T-helper 17 cell (primary cell): ENCODE measurements at places on chromosomes 6 and 20.

DNA sequence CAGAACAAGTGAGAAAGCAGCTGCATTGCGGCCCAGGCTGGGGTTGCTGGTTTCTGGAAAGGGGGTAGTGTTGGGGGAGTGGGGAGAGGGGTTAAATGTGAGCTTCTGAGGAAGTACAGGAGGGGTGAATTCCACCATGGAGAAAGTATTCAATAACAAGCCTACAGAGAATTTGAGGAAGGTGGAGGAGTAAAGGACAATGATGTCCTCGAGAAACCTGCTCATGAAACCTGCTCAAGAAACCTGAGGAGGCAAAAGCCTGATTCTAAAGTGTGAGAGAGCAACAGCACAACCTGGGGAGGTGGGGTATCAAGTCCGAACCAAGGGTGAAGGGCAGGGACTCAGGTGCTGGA lies 138.3 kb upstream of the ESR1 start:
- no peak for DNase-seq
- H3K4me3 ChIP-seq, result no peak overlapping the region
- H3K27ac ChIP-seq, result no peak overlapping the region
- peaks cover 29% of the 10 kb centered on the region for H3K27me3 ChIP-seq
- no peaks in the 10 kb centered on the region for H3K4me1 ChIP-seq
- peaks cover 3% of the 10 kb centered on the region for H3K36me3 ChIP-seq

- no peak overlapping the region for H3K27ac ChIP-seq
- H3K36me3 ChIP-seq, result peaks cover 3% of the 10 kb centered on the region
- peaks cover 2% of the 10 kb centered on the region for H3K4me1 ChIP-seq
- peaks cover 44% of the 10 kb centered on the region for H3K27me3 ChIP-seq
Observed at GRCh38 chr20:36384022-36384619, 78.0 kb downstream of the DLGAP4 start.

DNA sequence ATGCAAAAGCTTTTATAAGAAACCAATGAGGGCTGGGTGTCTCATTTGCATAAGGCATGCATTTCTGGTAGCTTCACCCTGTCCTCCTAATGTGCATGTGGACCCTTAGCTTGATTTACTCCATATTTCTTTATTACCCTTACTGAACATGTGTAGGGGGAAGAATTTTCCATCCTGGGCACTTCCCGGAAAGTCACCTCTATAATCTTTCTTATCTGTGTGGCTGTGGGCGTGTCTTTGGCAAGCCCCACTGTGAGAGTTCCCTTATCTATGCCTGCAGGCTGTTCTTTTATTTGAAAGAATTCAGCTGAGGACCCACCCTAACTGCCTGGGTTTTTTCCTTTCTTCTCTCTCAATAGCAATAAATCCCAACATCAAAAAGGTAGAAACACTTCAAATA lies 627.8 kb downstream of the DOK5 start:
- H3K27ac ChIP-seq, result no peak overlapping the region
- no peaks in the 10 kb centered on the region for H3K4me1 ChIP-seq
- no peaks in the 10 kb centered on the region for H3K36me3 ChIP-seq
- no peak overlapping the region for H3K4me3 ChIP-seq
- DNase-seq, result no peak

DNA sequence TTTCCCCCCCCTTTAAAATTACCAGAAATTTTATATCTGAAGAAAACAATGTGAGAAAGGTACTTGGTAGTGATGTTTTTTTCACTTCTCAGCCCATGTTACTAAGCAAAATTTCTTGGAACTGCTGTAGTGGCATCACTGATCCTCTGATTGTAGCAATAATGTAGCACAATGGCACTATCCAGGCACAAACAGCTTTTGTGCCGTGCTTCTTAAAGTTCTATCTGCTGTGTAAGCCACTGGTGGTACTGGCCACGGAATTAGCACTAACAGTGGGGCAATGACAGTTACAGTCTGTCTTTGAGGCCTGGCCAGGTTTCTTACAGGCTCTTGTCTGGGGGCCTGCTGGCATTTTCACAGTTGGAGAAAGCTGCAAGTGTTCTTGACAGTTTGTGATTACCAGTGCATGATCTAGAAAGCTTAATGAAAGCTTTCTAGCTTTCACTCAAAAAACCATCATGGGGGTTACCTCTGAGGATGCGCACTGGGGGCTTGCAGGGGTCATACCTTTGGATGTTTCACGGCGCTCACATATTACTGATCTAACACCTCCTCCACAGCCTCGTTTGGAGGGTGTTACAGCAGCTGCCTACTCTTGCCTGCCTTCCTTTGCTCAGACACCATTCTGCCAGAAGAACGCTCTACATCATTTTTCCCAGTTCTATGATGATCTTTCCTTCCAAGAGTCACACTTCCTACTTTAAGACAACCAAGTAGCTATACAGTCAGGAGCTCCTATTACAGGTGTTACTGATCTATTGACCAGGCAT lies 58.4 kb upstream of the ARMH2 start:
- no peaks in the 10 kb centered on the region for H3K27me3 ChIP-seq
- peaks cover 59% of the 10 kb centered on the region for H3K4me1 ChIP-seq
- peak overlapping the region; percentile 88 for H3K4me3 ChIP-seq
- peaks cover 22% of the 10 kb centered on the region for H3K36me3 ChIP-seq

DNA sequence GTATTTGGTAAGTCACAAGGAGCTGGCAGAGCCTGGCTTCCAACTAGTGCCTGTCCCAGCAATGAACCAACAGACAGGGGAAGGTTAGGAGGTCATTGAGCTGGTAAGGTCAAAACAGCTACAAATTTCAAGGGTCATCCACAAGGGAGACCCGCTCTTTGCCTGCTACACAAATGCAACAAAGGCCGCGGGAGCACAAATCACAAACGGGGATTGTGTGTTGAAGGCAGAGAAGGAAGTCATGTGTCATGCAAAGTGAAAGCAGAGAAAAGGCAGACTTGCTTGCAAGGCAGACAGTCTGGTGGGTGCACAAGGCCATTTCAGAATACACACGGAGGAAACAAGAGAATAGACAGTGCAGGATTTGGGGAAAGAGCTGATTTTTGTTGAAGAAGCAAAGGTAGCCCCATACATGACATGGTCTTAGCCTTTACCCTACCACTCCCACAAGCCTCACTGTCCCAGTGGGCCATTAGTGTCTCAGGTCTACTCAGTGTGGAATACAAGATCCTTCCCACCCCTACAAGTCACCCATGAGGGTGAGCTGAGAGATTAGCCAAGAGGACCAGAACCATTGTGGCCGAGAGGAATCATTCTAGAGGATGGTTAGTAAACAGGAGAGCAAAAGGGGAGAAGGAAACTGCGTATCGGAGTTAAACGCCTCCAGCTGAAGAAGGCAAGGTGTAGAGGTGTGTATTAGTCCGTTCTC lies 18.1 kb upstream of the SAMHD1 start:
- peak overlapping the region; percentile 69 for H3K4me3 ChIP-seq
- peak overlapping the region; percentile 92 for H3K27ac ChIP-seq
- H3K36me3 ChIP-seq, result no peaks in the 10 kb centered on the region
- peaks cover 38% of the 10 kb centered on the region for H3K4me1 ChIP-seq
- peak; percentile 12 for DNase-seq

DNA sequence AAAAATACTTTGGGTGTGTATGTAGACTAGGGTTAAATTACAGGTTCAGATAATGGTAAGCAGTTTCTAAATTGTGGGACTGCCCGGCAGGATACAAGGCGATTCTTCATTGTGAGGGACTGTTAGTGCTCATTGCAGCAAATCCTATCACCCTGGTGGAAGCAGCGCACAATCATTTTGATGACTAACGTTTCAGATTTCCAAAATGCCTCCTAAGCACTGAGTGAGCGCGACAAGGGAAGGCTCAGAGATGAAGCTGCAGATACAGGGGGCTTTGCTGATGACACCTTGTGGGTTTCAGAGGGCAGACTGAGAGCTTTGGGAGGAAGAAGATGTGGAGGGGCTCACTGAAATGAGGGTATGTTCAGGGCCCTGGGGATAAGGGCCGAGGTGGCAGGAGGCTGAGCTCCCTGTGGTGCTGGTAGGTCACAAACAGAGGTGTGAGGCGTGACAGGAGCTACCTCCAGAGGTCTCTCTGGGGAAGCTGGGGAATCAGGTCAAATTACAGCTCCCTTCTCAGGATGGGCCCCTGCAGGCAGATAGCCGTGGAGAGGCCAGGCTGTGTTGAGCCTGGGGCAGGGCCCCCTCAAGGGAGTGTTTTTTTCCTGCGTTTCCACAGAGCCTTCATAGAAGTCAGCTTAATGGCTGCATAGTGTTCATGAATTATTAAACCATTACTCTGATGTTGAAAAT lies 84.5 kb upstream of the FYN start:
- H3K27me3 ChIP-seq, result no peaks in the 10 kb centered on the region
- H3K36me3 ChIP-seq, result no peaks in the 10 kb centered on the region
- H3K4me1 ChIP-seq, result peaks cover 3% of the 10 kb centered on the region
- DNase-seq, result no peak
- H3K27ac ChIP-seq, result no peak overlapping the region
- H3K4me3 ChIP-seq, result no peak overlapping the region

DNA sequence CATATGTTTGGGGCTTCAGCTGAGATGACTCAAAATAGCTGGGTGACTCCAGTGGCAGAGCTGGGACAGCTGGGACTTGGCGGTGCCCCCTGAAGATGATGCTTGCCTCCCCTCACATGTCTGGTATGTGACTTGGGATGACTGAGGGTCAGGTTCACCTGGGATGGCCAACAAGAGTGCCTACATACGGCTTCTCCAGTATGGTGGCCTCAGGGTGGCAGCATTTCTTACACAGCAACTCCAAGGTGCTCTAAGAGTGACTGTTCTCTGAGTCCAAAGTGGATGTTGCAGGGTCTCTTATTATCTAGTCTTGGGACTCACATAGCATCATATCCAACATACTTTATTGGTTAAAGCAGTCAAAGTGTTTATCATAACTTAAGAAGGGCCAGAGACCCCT lies 87.8 kb upstream of the CENPW start:
- DNase-seq, result no peak
- no peaks in the 10 kb centered on the region for H3K36me3 ChIP-seq
- H3K4me3 ChIP-seq, result no peak overlapping the region

GRCh38 chr20:34033903-34034302 lies 40.2 kb downstream of the RALY start:
- H3K4me1 ChIP-seq, result peaks cover 62% of the 10 kb centered on the region
- H3K4me3 ChIP-seq, result no peak overlapping the region
- peak overlapping the region; percentile 49 for H3K27ac ChIP-seq
- H3K27me3 ChIP-seq, result no peaks in the 10 kb centered on the region

DNA sequence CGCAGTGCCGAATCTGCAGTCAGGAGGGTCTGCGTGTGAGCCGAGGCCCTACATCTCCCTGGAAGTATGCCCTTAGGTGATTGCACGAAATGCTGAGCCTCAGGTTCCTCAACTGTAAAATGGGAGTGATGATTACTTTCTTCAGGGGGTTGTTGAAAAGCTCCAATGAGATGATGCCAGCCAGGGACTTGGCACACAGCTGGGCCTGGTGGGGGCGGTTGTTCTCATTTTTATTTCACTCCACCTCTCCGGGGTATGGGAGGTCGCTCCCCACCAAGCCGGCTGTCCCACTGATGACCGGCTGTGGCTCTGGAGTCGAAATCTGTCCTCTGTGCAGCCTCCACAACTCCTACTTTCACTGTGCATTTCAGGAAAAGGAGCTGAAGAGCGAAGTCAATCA lies 8.1 kb downstream of the PCK1 start:
- no peak for DNase-seq
- no peak overlapping the region for H3K27ac ChIP-seq
- peaks cover 74% of the 10 kb centered on the region for H3K27me3 ChIP-seq
- no peaks in the 10 kb centered on the region for H3K4me1 ChIP-seq

GRCh38 chr6:111802015-111802414 lies 71.2 kb downstream of the FYN start:
- peaks cover 54% of the 10 kb centered on the region for H3K4me1 ChIP-seq
- no peak for DNase-seq
- peak overlapping the region; percentile 42 for H3K4me3 ChIP-seq
- no peaks in the 10 kb centered on the region for H3K27me3 ChIP-seq
- H3K36me3 ChIP-seq, result no peaks in the 10 kb centered on the region
- H3K27ac ChIP-seq, result peak overlapping the region; percentile 98

DNA sequence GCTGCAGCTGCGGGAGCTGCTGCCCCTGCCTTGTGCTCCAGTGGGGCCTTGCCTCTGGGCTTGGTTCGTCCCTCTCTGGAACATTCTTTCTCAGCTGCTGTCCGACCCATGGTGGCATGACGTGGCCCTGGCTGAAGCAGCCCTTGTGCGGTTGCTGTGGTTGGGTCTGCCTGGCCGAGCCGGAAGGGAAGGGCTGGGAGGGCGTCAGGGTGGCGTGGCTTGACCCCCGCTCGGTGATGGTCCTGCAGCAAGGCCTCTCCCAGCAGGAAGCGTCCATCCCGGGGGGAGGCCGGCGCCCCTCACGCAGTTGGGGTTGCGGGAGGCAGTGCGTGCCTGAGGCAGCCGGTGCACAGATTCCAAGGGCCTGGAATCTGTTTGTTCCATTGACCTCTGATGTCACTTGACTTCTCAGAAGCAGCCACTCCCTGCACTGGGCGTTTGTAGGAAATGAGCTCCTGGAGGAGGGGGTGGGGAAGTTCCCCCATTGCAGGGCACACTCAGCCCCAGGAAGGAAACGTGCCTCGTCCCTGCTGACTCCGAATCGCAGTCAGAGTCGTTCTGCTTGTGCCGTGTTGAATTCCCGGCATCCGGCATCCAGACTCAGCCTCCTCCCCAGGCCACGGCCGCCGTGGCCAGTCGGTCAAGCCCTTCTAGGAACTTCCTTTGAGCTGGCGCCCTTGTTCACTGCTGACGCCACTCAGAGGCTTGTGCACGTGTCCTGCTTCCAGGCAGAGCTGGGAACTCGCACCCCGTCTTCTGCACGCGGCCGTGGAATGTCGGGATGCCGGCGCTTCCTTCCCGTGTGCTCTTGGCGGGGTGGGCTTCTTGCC lies 9.7 kb upstream of the TNFRSF6B start:
- peak overlapping the region; percentile 36 for H3K4me3 ChIP-seq
- H3K27ac ChIP-seq, result peak overlapping the region; percentile 34
- H3K27me3 ChIP-seq, result no peaks in the 10 kb centered on the region
- H3K36me3 ChIP-seq, result no peaks in the 10 kb centered on the region
- DNase-seq, result no peak

DNA sequence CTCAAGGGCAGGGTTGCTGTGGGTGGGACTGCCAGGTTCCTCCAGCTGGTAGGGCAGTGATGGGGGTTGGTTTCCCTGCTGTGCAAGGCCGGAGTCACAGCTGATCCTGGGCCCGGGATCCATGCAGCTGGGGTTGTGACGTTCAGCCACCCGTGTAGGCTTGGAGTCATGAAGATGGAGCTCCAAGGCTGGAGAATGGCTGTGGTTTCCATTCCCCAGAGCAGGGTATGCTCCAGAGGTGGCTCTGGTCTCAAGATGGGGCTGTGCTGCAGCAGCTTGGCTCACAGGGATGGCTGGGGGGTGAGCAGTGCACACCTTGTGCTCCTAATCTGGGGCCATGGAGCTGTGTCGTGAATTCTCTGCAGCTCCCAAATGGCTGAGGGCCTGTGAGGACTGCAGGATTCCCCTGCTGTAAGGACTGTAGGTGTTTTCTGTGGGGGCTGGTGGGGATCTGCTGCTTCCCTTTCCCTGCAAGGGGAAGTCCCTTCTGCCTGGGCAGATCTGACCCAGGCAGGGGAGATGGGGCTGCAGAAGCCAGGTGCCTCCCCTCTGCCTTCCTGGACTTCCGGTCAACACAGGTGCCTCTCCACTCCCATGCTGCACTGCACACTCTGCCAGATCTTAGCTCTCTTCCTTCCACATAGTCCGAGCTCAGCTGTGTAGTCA lies 15.9 kb downstream of the KIF25 start:
- H3K27me3 ChIP-seq, result peaks cover 14% of the 10 kb centered on the region
- no peak for DNase-seq
- no peak overlapping the region for H3K4me3 ChIP-seq

- H3K27ac ChIP-seq, result no peak overlapping the region
- no peaks in the 10 kb centered on the region for H3K27me3 ChIP-seq
- peaks cover 7% of the 10 kb centered on the region for H3K4me1 ChIP-seq
- DNase-seq, result no peak
Observed at GRCh38 chr6:42923666-42924065, 5.6 kb upstream of the CNPY3 start.

GRCh38 chr20:42613076-42613475 lies 576.6 kb downstream of the PTPRT start:
- H3K27me3 ChIP-seq, result no peaks in the 10 kb centered on the region
- no peak overlapping the region for H3K27ac ChIP-seq
- DNase-seq, result no peak
- no peaks in the 10 kb centered on the region for H3K4me1 ChIP-seq
- H3K36me3 ChIP-seq, result no peaks in the 10 kb centered on the region
